ENCODE measurements at places on chromosomes 16 and 17.

DNA sequence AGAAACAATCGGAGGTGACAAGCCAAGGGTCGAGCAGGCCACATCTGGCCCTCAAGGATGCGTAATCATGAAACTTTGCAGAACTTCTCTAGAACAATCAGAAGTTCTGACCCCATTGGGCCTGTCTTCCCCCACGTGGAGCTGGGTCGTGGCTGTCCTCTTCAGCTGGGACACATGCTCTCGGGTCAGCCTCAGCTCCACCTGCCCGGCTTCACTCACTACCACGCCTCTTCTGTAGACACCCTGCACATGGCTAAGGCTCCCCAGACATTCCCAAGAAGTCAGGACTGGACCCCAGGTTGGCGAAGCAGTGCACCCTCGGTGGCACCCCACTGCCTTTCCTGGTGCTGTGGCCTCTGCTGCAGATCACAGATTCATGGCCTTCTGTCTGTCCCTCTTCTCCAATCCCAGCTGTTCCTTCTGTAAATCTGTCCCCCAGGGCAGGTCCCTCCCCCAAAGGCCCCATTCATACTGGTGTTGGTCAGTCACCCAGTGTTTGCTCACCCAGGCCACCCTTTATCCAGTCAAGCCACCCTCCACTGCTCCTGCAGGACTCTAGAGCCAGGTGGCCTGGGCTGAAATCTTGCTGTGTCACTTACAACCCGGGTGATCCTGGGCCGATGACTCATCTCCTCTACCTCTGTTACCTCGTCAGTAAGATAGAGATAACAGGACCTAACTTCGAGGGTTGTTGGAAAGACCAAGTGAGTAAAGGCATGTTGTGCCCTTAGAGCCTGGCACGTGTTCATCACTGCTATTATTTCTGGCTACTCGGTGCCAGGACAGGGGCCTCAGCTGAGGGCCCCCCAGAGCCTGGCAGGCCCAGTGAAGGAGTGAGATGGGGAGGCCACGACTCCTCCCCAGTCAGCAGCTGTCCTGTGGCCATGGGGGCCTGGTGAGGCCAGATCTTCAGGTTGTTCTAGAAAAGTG is 1.4 kb upstream of the SLC5A11 start:
- no peak for DNase-seq

- no peak for DNase-seq
Measured at GRCh38 chr17:3796110-3796821, 4.7 kb downstream of the ITGAE start.

GRCh38 chr17:4479982-4480751 is 18.5 kb upstream of the SPNS2 start:
- no peak for DNase-seq

DNA sequence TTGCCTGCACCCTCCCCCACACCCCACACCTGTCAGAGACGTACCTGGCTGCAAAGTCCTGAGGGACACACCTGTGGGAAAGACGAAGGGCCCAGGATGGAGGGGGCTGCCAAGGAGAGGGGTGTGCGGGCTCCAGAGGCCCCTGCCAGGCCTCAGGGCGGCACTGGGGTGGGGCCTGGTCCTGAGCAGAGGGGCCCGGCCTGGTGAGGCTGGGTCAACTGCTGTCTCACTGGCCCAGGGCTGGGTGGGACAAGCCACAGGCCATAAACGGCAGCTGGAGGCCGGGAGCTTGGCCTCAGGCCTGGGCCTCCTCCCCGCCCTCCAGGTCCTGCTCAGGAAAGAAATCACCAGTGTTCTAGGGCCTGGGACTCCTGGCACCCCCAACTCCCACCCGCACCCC is 510 bp downstream of the TPSG1 start:
- no peak for DNase-seq

DNA sequence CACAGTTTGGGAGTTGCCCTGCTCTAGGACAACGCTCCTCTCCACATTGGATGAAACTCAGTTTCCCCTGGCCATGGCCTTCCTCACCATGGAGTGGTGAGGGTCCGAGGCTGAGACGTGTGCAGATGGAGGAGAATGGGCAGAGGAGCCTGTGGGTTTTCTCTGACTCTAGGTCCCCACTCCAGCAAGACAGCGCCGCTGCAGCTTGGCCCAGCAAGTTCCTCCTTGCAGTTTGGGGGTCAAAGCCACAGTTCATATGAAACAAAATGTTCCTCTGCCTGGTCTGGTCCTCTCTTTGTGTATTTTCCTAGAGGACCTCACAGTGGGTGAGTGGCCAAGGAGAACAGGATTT is 2.3 kb downstream of the C16orf54 start:
- no peak for DNase-seq

- DNase-seq: no peak
Measured at GRCh38 chr17:151886-152859, 14.8 kb downstream of the SCGB1C2 start.

DNA sequence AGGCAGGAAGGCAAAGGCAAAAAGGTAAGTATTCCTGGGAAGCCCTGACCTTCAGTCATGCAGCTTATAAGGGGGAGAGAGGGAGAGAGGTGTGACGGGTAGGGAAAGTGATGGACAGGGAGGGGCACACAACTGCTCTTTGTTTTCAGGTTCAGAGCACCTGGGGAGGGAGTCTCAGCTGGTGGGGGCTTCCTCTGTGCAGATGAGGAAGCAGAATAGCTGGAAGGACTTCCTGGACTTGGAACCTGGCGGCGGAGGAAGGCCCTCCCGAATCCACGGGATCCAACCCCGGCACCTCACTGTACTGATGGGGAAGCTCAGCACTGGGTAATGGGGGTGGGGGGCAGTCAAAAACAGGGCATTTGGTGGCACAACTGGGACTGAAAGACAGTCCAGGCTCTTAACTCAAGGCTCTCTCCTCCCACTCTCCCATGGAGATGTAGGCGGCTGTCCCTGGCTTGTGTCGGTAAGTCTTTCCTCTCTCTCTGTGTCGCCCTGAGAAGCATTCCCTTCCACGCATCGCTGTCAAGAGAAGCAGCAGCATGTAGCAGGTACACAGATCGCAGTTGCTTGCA is 11.9 kb upstream of the PITPNM3 start:
- no peak for DNase-seq
